ENCODE measurements at places on chromosomes 1 and 21.

- DNase-seq, result no peak
Measured at GRCh38 chr21:27532076-27532475, 565.2 kb upstream of the ADAMTS5 start.

- peak; percentile 2 for DNase-seq
Measured at GRCh38 chr1:55877437-55878232, 662.5 kb upstream of the USP24 start.

DNA sequence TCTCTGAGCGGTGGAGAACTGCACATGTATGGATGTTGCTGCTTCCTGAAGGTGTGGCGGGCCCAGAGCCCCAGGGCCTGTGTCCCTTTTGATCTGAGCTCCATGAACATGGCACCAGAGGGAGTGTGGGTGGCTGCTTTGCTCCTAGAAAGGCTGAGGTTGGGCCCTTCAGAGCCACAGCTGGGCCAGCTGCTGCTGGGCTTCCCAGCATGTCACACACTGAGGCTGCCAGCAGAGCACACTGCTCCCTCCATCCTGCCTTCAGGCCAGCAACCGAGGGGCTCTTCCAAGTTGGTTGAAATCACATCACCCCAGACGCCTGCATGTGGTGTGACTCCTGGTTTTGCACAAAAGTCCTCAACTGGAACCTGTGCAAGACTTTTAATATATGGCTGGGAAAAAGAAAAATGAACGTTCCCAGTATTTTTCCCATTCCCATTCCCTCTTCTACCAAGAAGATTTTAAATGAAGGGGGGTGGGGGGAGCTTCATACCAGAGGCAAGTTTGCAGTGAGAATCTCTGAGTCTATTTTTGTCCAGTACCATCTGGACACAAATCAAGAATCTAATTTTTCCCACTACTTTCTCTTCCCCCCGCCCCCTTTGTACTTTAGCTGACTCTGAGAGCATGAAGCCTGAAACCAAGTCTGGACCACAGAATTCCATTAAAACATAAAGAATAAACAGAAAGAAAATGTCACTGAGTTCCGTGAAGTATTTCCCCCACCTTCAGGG, 26.2 kb upstream of the NGF start:
- DNase-seq, result no peak

- no peak for DNase-seq
Measured at GRCh38 chr1:19644681-19645410, 735 bp downstream of the NBL1 start.

DNA sequence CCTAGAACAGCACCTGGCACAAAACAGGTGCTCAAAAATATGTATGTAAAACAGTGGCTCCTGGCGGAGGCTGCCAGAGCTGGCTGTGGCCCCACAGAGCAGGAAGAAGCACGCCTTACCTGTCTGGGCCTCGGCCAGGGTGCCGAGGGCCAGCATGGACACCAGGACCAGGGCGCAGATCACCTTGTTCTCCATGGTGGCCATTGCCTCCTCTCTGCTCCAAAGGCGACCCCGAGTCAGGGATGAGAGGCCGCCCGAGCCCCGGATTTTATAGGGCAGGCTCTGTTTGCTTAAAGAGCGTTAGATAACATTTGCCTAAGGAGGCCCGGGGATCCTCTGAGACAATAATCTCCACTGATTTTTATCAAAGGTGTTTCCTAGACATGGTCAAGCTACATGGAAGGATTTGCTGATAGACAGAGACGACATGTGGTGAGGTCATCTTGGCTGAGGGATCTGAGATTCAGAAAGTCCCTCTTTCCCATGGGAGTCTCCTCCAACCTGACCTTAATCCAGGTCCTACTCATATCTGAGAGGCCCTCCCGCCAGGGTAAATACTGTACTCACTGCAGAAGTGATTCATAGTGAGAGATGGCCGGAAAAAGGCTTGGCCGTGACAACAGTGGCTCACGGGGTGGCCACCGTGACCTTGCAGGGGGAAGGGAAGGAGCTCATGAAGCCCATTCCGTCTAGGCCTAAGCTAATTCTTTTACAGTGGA, at the start of gene TFF1:
TFF1 (minus strand) TSS at position 244 of the 719 bp plus-strand sequence; CDS start at position 204, 40 bp downstream.
- no peak for DNase-seq

- DNase-seq, result no peak
Measured at GRCh38 chr1:193448682-193449461, 262.5 kb upstream of the B3GALT2 start.

DNA sequence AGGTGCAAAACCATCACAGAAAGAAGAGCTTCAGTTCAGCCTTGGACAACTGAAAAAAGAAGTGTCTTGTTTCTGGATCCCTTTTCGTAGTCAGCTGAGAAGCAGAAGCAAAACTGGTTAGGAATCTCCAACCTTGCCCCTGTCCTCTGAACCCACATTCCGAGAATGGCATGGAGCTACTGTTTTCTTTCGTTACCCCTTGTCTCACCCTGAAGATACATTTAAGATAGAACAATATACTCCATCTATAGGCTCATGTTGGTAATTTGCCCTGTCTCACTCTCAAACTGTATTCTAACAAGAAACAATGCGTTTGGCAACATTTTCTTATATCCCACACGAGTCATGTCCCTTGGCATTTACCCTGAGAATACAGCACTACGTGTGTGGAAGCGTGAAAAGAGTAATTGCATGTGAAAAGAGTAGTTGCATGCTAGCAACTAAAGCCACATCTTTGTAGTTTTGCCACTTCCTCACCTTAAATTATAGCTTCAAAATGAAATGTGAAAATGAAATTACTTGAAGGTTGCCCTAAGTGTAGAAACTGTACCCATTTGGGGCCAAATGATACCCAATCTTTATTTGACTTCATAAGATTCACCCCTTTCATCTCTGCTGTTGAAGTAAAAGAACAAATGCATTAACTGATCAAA, 5.3 kb downstream of the SLAMF7 start:
- no peak for DNase-seq

GRCh38 chr1:3064901-3065300, 4.1 kb upstream of the PRDM16 start:
- no peak for DNase-seq

DNA sequence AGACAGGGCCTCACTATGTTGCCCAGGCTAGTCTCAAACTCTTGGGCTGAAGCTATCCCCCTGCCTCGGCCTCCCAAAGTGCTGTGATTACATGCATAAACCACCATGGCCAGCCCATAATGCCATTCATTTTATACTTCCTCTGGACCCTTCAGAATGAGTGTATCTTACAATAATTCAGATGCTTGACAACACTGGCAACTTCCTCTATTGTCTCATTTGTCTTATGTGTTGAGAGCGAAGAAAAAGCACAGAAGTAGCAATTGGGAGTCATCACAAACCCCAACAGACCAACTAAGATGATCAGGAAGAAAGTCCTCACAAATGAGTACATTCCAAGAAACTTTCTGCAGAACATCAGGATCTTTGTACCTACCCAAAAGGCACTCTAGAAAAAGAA, 191.9 kb downstream of the RERE start:
- DNase-seq, result no peak

DNA sequence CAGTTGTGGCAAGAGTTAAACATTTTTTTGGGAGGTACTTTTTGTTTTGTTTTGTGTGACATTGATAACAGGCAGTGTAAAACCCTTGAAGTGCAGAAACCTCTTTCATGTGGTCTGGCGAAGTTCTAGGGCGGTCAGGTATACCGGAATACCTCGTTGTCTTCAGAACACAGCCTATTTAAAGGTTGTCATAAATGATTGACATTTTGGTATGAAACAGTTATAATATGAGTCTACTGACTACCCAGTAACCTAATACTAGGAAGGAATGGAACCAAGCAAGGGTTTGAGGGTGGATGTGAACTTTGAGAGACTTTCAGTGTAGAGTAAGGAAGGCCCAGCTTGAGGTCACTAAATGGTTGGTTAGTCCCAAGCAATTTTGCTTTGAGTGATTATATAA, 40.5 kb downstream of the PATJ start:
- DNase-seq, result no peak

DNA sequence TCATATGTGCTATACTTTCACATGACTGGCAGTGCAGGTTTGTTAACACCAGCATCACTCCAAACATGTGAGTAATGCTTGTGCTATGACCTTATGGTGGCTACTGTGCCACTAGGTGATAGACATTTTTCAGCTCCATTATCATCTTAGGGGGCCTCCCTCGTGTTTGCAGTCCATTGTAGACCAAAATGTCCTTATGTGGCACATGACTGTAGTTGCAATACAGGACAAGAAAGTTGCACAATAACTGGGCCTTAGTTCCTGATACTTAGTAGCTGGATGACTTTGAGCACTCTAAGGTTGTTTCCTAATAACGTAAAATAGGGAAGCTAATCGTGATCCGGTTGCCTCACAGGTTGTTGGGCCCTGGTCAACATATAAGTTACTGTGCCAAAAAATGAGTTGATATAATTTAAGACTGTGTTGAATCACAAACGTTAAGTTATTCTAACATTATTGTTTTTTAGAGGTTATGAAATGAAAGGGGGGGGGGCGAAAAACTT, 511 bp upstream of the SNX27 start:
- peak; percentile 29 for DNase-seq

DNA sequence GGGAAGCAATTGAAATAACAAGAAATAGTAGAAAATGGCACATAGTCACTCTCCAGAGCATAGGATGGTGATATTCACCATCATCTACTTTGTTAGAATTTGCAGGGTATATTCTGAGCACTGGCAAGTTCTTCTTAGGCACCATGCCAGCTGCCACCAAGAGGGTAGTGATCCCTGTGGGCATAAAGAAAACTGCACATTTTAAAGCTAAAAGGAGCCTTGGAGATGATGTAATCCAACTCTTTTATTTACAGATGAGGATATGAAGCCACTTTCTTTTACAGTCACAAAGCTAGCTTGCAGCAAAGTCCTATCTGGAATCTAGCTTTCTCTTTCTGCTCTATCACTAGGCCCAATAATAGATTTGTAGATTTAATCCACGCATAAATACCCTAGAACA, 69.0 kb downstream of the PTGER3 start:
- DNase-seq, result no peak

- no peak for DNase-seq
Measured at GRCh38 chr1:12059722-12060464, 3.2 kb upstream of the TNFRSF8 start.

DNA sequence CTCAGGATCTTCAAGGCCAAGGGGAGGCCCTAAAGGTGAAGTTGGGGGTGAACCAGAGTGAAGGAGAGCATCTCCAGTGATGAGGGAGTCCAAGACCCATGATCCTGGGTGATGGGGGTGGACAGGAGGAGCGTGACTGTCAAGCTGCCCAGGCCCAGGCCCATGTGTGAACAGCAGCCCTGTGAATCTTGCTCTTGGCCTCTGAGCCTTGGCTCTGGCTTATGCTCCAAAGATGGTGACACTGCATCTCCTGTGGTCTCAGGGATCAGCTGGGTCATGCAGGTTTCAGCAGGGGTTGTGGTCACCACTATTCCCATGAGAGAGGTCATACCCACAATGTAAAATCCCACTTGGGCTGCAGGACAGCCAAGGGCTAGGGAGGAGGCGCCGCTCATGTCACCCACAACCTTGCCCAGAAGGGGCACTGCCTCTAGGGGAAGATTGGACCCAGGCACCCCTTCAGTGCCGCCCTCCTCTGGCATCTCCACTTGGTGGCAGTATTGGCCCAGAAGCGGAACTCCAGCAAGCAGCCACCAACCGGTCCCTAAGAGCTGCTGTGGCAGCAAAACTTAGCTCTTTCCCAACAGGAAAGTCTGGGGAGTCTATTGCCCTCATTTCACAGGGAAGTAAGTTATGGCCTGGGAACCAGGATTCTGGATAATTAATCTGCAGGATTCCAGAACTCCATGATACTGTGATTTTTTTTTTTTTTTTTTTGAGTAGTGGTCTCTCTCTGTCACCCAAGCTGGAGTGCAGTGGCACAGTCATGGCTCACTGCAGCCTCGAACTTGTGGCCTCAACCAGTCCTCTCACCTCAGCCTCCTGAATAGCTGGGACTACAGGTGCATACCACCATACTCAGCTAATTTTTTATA, 7.5 kb upstream of the WNT3A start:
- DNase-seq, result peak; percentile 8

- DNase-seq, result no peak
Measured at GRCh38 chr1:40024671-40025070, 15.9 kb upstream of the CAP1 start.

All from epithelial cell of prostate (primary cell).